ENCODE measurements at places on chromosomes 7 and 10.

GRCh38 chr10:75655791-75656451 is 224.5 kb downstream of the LRMDA start:
- DNase-seq, result no peak

GRCh38 chr7:29326864-29327263 is 132.3 kb downstream of the CHN2 start:
- no peak for DNase-seq

- no peak for DNase-seq
These were observed 38.3 kb upstream of the PTPN12 start for GRCh38 chr7:77498659-77499379.

DNA sequence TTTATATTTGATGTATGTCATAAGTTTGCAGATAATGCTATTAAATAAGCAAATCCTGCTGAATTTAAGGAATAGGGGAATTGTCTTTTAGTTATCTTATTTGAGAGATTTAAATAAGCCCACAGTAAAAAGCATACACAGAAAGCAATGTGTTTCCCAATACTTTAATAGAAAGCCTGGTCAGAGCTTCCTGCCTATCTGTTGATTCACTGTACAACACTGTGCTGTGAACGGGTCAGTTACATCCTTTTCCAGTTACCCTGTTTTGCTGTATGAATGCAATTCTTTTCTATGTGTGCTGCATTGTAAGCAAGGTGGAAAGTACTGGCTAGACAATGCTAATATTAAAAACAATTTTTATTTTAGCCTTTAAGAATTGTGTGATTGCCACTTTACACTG is 81.2 kb downstream of the ANKRD7 start:
- no peak for DNase-seq

DNA sequence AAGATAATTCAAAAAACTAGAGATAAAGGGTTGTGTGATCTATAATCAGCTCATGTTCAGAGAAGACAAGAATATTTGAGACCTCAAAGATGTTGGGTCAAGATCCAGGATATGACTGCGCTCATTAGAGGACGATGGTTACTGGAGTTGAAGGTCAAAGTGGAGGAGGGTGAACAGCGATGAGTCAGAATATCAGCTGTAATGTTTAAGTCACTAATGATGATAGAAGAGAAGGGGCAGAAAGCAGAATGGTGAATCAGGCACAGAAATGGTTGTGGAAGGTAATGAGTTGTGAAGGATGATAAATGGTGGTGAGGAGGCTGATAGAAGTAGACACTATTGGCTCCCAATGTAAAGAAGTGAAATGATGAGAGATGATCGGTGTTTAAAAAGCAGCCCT is 540.3 kb downstream of the INHBA start:
- no peak for DNase-seq

DNA sequence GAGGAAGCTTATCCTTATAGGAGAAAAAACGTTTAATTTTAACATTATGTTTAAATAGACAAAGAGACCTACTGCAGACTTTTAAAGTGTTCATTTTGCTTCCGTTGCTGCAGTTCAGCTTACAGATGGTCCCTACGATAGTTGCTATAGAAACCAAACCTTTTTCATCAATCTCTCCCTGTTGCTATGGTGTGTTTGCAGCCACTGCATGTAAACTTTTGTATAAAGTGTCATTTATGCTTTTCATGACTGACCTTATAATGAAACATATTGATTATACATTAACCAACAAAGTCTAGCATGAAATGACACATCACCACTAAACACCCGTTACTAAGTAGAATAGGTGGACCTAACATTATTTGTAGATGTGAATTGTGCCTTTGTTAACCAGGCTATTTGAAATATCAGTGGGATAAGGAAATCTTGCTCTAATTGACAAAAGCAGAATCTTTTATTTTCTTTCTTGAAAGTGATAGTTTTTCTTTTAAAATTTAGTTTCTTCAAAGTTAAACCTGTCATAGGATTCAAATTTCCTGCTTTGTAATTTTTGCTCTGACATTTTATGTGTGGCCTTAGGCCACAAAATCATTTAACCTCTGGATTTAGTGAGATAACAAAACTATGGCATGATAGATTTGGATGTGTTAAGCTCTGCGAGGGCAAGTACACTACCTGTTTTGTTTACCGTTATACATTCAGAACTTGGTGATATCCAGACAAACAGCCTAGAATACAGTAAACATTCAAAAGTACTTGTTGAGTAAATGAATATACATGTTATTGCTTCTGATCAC is 64.0 kb downstream of the CACNB2 start:
- no peak for DNase-seq

GRCh38 chr7:116170180-116170579 is 40.2 kb upstream of the TES start:
- DNase-seq, result no peak

DNA sequence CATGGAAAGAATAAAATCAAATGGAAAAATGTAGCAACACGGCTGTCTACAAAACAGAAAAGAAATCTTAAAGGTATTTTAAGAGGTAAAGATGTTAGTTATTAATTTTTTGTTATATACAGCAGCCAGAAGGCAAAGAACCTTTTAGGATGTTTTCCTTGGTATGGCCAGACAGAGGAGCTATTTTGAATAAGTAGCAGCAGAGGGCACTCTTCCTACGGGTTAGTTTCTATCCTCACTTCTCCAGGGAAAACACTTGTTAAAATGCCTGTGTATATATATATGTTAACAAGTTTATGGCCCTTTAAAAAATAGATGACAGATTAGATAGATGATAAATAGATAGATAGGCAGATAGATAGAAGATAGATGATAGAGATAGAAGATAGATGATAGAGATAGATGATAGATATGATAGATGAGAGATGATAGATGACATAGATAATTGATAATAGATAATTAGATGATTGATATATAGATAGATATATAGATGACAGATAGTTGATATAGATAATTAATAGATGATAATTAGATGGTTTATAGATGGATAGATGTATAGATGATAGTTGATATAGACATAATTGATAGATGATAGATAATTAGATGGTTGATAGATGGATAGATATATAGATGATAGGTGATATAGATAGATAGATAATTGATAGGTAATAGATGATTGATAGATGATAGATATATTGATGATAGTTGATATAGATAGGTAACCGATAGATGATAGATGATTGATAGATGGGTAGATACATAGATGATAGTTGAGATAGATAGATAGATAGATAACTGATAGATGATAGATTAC is 57.8 kb upstream of the WIPF3 start:
- no peak for DNase-seq

DNA sequence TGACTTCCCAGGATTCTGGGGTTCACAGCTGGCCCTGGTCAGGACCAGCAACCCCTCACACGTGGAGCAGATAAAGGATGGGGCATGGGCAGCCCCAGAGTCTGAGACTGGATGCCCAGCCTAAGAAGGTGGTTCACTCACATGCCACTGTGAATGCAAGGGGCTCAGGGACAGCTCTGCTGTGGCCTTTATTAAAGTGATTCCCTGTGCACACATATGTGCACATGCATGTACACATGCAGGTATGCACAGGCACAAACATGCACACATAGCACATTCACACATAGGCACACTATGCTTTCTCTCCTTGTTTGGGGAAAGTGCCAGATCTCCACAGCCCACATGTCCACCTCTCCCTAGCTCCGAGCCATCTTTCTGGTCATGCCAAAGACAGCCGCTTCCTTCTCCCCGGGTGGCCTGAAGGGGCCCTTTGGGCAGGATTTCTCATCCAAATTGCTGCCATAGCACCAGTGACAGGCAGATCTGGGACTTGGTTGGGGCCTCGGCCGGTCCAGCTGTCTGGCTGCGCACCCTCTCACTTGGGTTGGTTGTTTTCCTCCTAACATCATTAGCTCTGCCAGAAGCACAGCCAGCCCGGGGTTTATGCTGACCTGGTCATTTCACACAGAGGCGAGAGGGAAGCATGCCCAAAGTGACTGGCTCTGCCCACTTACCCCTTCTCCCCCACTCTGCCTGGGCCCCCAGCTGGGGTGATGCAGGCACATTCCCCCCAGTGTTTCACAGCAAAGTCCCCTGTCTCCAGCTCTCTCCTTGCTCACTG is 1.4 kb downstream of the GCK start:
- DNase-seq, result no peak

- DNase-seq, result no peak
These were observed 3.5 kb downstream of the LOXL4 start for GRCh38 chr10:98264378-98265065.

DNA sequence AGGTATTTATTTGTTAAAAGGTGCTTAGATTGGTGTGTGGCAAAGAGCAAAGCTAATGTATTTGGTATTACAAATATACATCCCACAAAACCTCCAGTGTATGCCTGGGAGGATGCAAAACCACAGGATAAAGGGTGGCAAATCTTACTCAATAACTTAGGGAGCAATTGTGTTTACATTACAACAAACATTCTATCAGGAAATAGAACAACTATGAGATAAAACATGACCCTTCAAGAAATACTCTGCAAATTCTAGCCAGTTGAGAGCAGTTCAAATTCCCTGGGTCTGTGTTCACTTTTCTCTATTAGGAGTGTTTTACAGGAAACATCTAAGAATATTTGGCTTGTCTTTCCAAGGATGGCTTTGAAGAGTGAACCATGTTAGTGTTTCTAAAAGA is 64.9 kb downstream of the CUL1 start:
- DNase-seq, result no peak

DNA sequence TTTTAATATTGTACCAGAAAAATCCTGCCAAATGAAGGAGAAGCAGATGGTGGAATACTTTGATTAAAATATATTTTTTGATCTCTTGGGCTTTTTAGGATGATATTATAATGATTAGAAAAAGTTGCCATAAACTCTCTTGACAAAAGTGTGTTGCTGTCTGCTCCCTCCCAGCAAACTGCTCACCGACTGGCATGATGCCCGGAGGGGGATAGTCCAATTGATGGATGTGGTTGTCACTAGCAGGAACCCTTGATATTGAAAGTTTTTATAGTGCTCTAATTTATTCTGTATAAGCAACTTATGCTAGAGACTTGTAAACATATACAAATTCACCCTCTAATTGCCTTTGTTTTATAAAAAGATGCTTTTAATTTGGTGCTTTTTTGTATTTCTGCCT is 114.0 kb downstream of the DNAH11 start:
- DNase-seq, result no peak

DNA sequence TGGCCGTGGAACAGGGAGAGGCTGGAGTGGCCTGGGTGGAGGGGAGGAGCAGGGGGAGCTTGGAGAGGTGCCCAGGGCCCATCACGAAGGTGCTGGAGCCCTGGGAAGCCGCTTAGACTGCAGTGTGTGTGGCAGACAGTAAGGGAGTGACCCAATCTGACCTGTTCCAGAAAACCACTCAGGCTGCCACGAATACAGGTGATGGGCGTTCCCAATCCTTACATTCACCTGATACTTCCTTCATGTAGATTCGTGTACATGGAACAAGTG is 161.7 kb downstream of the SVIL start:
- DNase-seq, result no peak

DNA sequence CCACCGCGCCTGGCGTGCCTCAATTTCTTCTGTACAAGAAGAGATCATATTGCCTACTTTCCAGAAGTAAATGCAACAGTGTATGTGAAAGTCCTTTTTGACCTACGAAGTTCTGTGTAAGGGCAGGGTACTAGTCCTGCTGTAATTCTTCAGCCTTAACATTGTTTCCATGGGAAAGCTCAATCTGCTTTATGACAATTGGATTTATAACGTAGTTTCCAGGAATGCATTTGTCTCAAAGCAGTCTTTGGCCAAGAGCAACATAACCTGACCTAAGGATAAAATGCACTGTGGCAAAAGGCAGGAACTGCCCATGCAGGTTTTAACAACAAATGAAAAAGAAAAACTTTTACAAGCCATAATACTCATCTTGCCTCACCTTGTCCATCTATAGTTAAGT is 108.1 kb upstream of the PODXL start:
- no peak for DNase-seq

DNA sequence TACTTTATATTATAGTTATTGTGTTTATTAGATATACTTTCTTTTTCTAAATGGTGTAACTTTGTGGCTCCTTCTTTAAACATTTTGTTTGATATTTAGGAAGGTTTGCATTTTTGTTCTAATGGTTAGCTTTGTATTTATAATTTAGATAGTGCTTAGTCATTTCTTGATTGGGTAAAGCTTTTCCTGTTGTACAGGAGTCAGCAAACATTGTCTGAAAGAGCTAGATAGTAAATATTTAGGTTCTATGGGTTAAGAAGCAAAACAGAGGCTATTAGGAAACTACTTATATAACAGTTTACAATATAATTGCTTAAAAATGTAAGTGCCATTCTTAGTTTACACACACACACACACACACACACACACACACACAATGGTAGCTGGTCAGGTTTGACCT is 70.6 kb upstream of the CCDC6 start:
- no peak for DNase-seq

- DNase-seq, result no peak
These were observed 55.3 kb upstream of the MGMT start for GRCh38 chr10:129411772-129412171.

- peak; percentile 81 for DNase-seq
These were observed 30.2 kb downstream of the WBP1L start for GRCh38 chr10:102773986-102774385.

- DNase-seq, result no peak
These were observed 120.0 kb downstream of the SEMA3E start for GRCh38 chr7:83528925-83529423.

GRCh38 chr7:3753868-3754267 is 452.8 kb downstream of the SDK1 start:
- no peak for DNase-seq

DNA sequence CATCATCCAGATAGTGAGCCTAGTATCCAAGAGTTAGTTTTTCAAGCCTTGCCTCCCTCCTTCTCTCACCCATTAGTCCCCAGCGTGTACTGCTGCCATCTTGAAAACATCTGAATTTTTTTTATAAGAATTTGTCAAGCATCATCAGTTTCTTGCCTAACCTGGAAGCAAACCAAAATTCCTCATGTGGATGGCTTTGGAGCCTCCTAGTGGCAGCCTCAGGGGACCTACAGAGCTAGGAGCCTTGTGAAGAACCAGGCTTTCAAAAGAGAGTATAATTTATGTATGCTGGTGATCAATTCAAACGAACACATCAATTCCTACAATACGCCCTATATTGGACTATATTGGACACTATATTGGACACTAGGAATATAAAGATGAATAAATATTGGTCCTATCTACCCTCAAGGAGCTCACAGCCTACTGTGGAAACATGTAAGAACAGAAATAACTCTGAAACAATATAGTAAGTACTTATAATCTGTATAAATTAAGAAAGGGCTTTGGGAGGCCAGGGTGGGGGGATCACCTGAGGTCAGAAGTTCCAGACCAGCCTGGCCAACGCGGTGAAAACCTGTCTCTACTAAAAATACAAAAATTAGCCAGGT is 63.4 kb downstream of the HPSE2 start:
- DNase-seq, result no peak

DNA sequence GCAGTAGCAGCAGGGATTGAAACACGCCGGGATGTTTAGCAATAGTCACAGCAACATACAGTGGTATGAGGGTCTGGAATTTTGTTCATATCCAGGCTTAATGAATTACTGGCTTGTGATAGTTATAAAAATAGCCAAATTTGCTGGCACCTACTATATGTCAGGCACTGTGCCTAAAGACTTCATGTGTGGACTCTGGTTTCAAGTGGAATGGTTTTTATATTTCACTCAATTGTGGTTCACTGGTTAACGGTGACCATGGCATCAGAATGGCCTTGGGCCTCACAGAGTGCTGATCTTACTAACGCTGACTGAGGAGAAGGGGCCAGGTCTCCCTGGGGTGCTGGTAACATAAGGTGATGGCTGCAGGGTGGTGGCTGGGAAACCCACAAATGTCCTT is 55.7 kb downstream of the CELF2 start:
- no peak for DNase-seq

All from right cardiac atrium (tissue), 5 donors.